ENCODE measurements at places on chromosomes 2 and 18. TPM values are rescaled to one million over a fixed set of nuclear protein-coding genes. Genes with fewer than 3 reads are reported as not detected.

The CENPA gene
- total RNA-seq = 2.3 TPM

The MC5R gene
- total RNA-seq = not detected

The FAM168B gene
- 70.4 TPM for total RNA-seq

The PTPRN gene
- not detected for total RNA-seq

The FAM161A gene
- 2.3 TPM for total RNA-seq

The C2orf15 gene
- 4.6 TPM for total RNA-seq

The TCF7L1 gene
- total RNA-seq = 2.6 TPM

The CD207 gene
- total RNA-seq = 43.4 TPM

The CHN1 gene
- 4.9 TPM for total RNA-seq

The DSEL gene
- 6.0 TPM for total RNA-seq

The MOGAT1 gene
- not detected for total RNA-seq

The RTP5 gene
- total RNA-seq = not detected

The POTEI gene
- not detected for total RNA-seq
